ENCODE measurements at places on chromosomes 1 and 21. TPM values are rescaled to one million over a fixed set of nuclear protein-coding genes. Genes with fewer than 3 reads are reported as not detected.
A peak's percentile ranks its signal among the peaks of the same experiment; 100 is the strongest.

Gene FNDC5
- 10.3 TPM for total RNA-seq

Gene ALG14
- 0.55 TPM for total RNA-seq

Gene PPIH
- 26.7 TPM for total RNA-seq

Gene TMCO4
- total RNA-seq: 46.1 TPM

DNA sequence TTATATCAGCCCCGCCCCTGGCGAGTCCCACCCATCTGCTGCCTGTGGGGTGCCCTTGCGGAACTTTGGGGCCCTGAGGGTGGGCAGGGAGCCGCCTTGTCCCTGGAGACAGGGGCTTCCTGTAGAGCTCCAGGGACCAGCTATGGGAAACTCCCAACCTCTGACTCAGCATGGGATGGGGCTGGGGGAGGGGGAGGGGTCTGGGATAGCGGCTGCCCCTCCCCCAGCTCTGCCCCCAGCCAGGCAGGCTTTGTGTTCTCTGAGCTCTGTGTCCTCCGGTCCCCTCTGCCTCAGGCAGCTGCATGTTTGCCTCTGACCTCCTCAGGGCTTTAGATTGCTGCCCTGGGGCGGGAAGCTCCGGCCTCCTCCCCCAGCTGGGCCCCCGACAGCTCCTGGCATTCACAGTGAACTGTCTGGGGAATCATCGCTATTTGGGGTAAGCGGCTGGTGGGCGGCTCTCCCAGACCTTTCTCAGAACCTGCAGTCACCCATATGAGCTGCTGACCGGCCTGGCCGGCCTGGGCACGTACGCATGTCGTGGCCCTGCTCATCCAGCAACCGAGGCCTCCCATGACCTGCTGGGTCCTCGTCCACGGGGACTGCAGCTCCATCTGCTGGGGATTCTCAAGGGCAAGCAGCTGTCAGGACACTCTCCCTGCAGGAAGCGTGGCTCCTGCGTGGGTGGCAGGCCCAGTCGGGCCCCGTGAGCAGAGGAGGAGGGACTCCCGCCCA lies 17.1 kb downstream of the ARHGEF16 start:
- DNase-seq: peak; percentile 78

GRCh38 chr1:3688356-3689137 lies 36.2 kb downstream of the TP73 start:
- peak; percentile 60 for DNase-seq

GRCh38 chr1:226401355-226402303 lies 6.3 kb downstream of the PARP1 start:
- DNase-seq: no peak

- DNase-seq: no peak
Observed at GRCh38 chr1:215002471-215002870, 80.1 kb upstream of the KCNK2 start.

- no peak for DNase-seq
Observed at GRCh38 chr1:232057217-232057895, 430.8 kb downstream of the DISC1 start.
